Fibroblast of skin of right biceps (primary cell): ENCODE measurements at places on chromosomes 5 and 9.

- DNase-seq = no peak
These were observed 388.0 kb downstream of the CDH12 start for GRCh38 chr5:22465177-22465576.

- no peak for DNase-seq
These were observed 9.7 kb upstream of the URM1 start for GRCh38 chr9:128361296-128361985.

GRCh38 chr5:53287573-53287972 is 178.0 kb upstream of the MOCS2 start:
- DNase-seq = no peak

DNA sequence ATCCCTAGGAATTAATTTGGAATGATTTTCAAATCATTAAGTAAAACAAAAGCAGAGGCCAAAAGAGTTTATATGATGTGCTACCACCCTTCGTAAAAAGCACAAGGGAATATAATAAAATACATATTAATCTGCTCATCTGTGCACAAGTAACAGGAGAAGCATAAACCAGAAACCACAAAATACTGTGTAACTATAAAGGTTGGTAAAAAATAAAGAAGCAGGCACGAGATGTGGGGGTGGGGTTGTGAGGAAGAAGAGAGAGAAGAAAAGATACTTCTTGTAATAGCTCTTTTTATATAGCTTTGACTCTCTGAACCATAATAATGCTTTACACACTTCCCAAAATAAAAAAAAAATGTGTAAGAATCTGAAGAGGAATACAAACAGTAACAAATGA is 214.9 kb upstream of the EFNA5 start:
- no peak for DNase-seq

DNA sequence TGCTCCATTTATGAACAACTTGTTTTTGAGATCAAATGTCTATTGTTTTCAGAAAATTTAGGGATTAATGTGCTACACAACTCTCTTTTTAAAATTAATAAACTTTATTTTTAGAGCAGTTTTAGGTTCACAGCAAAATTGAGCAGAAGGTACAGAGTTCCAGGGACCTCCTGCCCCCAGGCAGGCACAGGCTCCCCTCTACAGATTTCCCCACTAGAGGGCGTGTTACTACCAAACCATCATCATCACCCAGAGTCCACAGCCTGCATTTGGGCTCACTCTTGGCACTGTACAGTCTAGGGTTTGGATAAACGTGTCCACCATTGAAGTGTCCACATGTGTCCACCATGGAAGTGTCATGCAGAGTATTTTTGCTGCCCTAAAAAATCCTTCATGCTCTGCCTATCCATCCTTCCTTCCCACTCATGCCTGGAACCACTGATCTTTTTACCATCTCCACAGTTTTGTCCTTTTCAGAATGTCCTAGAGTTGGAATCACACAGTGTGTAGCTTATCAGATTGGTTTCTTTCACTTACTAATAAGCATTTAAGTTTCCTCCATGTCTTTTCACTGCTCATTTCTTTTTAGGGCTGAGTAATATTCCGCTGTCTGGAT is 61.7 kb downstream of the MRPL36 start:
- peak; percentile 20 for DNase-seq

GRCh38 chr5:20032896-20033295 is 44.9 kb upstream of the CDH18 start:
- DNase-seq = no peak

DNA sequence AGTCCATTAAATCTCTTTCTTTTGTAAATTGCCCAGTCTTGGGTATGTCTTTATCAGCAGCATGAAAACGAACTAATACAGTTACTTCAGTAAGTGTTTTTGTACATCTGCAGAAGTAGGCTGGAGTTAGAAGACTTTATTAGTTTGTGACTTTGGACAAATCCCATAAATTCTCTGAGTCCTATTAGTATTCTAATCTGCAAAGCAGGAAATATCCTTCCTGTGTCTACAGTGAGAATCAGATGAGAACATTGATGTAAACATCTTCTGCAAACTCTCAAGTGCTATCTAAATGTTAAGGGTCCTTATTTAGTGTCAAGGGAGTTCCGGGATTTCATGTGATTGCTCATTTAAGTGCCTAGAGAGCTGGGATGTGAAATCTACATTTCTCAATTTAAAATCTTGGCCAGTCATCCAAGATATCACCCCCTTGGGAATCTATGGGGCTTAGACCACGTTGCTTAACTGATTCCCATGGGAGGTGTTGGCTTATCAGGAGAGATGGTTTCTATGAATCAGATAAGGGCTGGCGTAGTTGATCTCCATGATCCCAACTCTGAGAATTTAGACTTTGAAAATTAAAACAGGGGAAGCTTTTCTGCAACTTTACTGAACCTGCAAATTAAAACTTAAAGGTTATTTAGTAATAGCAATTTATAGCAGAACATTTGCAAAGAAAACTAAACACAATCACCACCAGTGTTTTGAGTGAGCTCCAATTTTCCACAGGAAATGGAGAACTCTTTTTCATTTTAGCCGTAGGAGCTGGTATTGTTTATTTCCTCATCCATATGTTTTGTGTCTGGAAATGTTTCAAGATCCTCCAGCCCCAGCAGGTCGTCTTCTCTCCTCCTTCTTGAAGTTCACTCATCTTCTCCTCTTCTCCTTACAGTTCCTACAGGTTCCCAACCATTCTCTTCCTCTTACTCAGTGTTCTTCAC is 241.6 kb upstream of the CD180 start:
- peak; percentile 26 for DNase-seq

- no peak for DNase-seq
These were observed 40.9 kb upstream of the APC start for GRCh38 chr5:112696786-112697185.

- DNase-seq = no peak
These were observed 136.4 kb downstream of the SAXO1 start for GRCh38 chr9:18896531-18897179.

DNA sequence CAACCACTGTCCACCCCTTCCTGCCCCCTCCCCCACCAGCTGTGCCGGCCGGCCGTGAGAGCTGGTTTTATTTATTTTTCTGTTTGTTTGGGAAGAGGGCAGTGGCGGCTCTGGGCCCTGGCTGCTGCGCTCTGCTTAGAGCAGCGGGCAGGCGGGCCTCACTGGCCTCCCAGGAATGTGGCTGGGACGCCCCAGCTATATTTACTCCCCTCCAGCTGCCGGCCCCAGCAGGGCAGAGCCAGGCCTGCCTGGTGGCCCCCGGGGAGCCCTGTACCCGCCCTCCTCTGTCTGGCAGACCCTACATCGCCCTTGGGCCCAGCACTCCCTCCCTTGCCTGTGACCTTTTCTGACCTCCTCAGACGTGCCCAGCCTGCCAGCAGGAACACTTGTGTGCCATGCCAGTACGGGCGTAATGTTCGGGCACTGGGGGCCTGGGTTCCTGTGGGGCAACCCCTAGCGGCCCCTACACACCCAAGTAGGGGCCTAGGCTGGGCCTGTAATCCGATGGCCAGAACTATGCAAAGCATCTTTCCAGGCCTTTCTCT is 7.7 kb downstream of the CXXC5 start:
- DNase-seq = no peak

- peak; percentile 34 for DNase-seq
These were observed 932 bp downstream of the SLC12A2 start for GRCh38 chr5:128084228-128085167.

DNA sequence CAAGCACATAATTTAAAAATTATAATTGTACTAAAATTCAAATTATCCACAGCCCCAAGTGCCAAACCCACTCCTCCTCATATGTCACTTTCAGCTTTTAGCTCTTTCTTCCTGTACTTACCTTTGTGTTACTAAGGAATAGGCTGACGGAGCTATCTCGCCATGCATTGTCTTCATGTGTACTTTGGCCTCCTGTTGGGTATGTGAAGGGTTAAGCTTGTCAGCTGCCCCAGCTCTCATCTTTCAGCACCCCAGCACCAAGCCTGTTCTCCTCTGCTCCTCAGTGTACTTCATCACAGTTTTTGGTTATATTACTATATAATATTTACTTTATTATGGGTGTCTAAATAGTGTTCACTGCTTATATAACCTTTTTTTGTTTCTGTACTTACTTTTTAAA is 46.2 kb downstream of the OSTF1 start:
- no peak for DNase-seq
